ENCODE measurements at places on chromosomes 1 and 21. TPM values are rescaled to one million over a fixed set of nuclear protein-coding genes. Genes with fewer than 3 reads are reported as not detected.

The IFNGR2 gene
- total RNA-seq, result 17.0 TPM

The PEX19 gene
- 50.0 TPM for total RNA-seq

The ZNF695 gene
- 0.99 TPM for total RNA-seq

The LGR6 gene
- total RNA-seq, result 0.05 TPM

DNA sequence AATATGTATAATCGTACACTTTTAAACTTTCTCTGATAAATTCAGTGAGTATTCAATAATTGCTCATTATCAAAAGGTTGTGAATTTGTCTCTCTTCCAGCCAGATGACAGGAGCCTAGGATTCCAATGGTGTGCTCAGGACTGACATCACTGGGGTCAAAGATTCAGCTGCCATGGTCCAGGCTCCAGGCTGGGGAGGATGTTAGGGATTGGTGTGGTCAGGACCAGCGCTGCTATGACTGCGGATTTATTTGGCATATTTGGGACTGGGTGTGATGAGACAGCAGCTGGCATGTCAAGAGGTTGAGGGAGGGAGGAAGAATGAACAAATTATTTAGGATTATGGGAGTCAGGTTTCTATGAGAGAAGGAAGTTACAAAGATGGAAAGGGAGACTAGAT is 48.2 kb upstream of the ABCA4 start:
- no peaks in the 10 kb centered on the region for H3K36me3 ChIP-seq
- H3K4me1 ChIP-seq, result no peaks in the 10 kb centered on the region
- peaks cover 14% of the 10 kb centered on the region for H3K27me3 ChIP-seq
- H3K27ac ChIP-seq, result no peak overlapping the region
- no peak overlapping the region for H3K4me3 ChIP-seq

DNA sequence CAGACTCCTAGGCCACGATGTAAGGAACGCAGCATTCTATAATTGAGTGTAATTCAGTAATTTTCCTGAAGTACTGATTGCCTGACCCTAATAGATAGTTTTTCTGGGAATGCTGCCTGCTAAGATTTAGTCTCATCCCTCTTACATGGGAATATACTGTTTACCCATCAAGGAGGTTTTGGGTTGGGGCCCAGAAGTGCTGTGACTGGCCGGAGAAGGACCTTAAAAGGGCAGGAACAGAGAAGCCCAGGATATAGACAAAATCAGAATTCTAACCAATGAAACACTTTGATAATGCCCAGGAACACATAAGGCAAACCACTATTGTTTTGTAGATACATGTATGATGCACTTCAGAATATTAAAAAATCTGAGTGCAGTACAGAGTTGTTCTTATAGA is 111.6 kb downstream of the RGS2 start:
- DNase-seq, result no peak
- H3K36me3 ChIP-seq, result no peaks in the 10 kb centered on the region
- no peaks in the 10 kb centered on the region for H3K4me1 ChIP-seq

GRCh38 chr1:83882906-83883305 is 116.0 kb downstream of the TTLL7 start:
- H3K4me3 ChIP-seq, result no peak overlapping the region
- no peak for DNase-seq
- H3K27me3 ChIP-seq, result peaks cover 4% of the 10 kb centered on the region
- H3K36me3 ChIP-seq, result no peaks in the 10 kb centered on the region
- H3K4me1 ChIP-seq, result no peaks in the 10 kb centered on the region

The CLCN6 gene
- total RNA-seq, result 11.3 TPM

The SMCP gene
- total RNA-seq, result not detected
